Immature natural killer cell (primary cell): ENCODE measurements at places on chromosomes 12 and 14. TPM values are rescaled to one million over a fixed set of nuclear protein-coding genes. Genes with fewer than 3 reads are reported as not detected.
A peak's percentile ranks its signal among the peaks of the same experiment; 100 is the strongest.

DNA sequence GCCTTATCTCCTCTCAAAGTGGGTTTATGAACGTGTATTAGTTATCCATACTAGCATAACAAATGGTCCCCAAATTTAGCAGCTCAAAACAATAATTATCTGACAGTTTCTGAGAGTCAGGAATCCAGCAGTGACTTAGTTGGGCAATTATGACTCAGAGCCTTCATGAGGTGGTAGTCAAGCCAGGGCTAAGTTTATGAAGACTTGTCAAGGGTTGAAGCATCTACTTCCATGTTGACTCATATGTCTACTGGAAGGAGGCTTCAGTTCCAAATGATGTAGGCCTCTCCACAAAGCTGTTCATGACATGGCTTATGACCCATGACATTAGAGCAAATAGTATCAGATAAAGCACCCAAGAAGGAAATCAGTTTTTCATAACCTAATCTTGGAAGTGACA, 73.2 kb downstream of the IPO8 start:
- DNase-seq, result no peak

DNA sequence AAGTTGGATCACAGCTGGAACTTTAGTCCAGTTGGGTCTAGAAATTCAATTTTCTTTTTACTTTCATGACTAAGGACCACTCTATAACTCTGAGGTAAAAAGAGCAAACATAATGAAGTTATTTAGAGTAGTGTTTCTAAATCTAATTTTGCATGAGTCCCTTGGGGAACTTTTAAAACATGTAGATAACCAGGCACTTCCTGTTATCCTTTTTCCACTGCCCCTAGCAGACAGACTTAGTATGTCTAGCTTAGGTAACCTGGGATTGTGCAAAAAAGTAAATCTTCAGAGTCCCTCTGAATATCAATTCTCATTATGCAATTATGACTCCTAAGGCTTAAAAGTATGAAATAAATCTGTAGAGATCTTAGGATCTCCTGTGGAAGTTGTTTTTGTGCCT, 371.2 kb downstream of the DIO2 start:
- no peak for DNase-seq

- no peak for DNase-seq
These were observed 742.6 kb downstream of the TMEM121 start for GRCh38 chr14:106269029-106269428.

- DNase-seq, result no peak
These were observed 70.3 kb downstream of the RNFT2 start for GRCh38 chr12:116808113-116809105.

The HHIPL1 gene
- not detected for polyA plus RNA-seq

DNA sequence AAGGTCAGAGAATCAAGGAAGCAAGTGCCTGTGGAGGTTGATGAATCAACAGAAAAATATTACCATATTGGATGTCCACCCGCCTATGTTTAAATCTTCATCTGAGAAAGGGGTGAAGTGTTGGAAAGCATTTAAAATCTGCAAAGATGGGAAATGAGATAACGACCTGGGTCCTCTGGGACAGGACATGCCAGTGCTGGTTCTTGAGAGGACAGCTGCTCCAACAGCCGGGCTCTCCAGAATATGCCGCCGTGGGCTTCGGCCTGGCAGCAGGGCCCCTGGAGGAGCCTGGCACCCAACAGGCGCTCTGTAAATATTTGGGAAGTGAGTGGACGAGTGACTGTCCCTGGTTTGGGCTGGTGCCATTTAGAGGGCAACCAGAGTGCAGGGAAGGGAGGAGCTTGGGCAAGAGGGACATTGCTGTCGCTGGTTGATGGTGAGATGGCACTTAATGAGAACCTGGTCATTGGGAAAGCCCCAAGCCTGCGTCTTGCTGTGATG, 129.9 kb downstream of the KCNA5 start:
- DNase-seq, result no peak

- peak; percentile 98 for DNase-seq
These were observed 21.4 kb upstream of the CLEC2D start for GRCh38 chr12:9647825-9648700.

The FAIM2 gene
- 0.77 TPM for polyA plus RNA-seq

- DNase-seq, result no peak
These were observed 16.6 kb upstream of the FBXO34 start for GRCh38 chr14:55254581-55254980.

- DNase-seq, result no peak
These were observed 117.9 kb downstream of the DICER1 start for GRCh38 chr14:95039259-95039992.

The NT5DC3 gene
- polyA plus RNA-seq, result 0.31 TPM

The FOXG1 gene
- polyA plus RNA-seq, result not detected

The ADAM21 gene
- 0.30 TPM for polyA plus RNA-seq

- DNase-seq, result no peak
These were observed 198.2 kb downstream of the BTG1 start for GRCh38 chr12:91947459-91947858.

GRCh38 chr14:47705683-47706082, 30.3 kb upstream of the MDGA2 start:
- DNase-seq, result no peak

DNA sequence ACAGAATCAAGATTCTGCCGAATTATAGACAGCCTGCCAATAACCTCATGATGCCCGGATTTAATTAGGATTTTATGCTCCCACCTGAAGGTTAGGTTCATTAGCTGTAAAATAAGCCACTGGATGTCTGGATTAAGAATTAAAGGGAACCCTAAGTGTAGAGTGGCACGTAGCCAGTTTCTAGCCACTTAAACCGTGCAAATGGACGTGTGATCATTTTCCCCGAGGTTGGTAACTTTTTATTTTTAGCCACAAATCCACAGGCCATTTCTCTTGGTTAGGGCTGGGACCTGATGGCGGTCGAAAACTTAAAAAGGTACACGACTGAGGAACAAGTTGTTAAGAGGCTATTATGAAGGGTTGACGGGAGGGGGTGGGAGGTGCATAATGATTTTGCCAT, 127.3 kb upstream of the TMPO start:
- DNase-seq, result no peak

The RTL1 gene
- polyA plus RNA-seq, result not detected

DNA sequence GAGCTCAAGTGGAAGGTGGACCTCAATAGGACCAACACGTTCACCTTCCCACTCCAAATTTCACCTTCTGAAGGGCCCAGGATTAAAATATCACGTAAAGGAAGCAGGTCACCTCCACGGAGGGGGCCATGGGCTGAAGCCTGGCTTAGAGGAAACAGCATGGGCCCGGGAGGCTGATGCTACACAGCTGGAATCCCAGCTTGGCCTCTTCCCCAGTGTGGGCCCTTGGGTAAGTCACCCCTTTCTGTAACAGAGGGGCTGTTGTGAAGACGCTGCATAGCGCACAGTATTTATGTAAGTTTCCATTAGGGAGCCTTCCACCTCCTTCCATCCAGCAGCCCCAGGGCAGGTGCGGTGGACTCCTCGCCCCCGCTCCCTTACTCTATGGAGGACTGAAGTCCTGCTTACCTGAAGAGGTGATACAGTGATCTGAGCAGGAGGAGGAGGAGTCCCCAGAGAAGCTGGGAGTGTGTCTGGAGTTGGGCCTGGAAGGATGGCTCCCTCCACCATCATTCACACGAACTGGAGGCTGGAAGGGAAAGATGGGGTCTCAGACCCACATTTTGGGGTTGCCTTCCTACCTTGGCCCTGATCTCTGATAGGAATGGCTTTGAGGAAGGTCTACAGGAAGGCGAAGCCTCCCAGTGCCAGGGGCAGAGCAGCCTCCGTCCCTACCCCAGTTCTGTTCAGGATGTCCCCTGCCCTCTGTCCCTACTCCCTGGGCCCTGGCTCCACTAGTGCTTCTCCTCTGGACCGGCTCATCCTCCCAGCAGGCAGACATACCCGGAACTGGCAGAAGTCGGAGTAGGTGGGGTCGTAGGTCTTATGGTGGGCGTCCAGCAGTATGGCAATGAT, 37.2 kb upstream of the HDAC7 start:
- no peak for DNase-seq

DNA sequence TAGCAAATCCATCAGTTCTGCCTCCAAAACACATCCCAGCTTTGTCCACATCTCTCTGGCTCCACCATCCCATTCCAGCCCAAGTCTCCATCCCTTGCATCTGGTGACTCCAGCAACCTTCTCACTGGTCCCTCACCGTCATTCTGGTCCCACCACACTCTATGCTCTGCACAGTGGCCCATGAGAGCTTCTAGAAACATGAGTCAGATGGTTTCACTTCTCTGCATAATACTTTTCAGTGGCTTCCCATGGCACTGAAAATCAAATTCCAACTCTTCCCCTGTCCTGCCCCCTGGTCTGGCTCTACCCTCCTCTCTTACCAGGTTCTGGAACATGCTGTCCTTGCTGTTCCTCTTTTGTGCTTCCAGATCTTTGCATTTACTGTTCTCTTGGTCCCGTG, 17.2 kb upstream of the C12orf76 start:
- no peak for DNase-seq

DNA sequence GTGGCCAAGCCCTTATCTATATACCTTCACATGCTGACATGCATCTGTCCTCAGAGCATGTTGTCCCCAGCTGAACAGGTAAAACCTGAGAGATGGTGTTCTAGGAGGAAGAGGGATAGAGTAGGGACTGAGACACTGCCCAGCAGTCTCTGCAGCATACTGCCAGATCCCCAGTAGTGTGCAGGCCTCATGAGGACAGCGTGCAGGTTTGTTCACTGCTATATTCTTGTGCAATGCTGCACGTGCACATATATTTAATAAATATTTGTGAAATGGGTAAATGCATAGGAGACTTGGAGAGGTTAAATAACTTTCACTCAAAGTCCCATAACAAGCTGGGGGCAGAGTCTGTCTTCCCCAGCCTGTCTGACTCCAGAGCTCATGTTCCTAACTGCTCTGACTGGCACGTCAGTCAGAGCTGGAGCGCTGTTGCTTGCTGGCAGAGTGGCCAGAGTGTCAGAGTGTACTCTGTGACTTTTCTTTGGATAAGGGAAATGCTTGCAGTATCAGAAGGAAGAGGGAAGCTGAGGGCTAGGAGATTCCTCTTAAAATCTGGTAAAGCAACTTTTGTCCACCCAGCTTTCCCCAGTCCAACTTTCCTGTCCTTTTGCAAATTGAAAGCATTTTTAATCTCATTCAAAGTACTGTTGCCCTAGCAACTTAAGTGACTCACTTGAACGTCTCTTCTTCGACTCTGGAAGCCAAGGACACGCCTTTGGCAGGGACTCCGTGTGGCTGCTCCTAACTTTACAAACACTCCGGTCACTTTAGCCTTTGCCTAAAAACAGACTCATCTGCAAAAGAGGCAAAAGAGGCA, 14.9 kb upstream of the POLR3B start:
- DNase-seq, result no peak

GRCh38 chr14:96130854-96131253, 73.8 kb upstream of the BDKRB2 start:
- no peak for DNase-seq

GRCh38 chr14:56159066-56159465, 40.9 kb downstream of the PELI2 start:
- no peak for DNase-seq

GRCh38 chr14:32940066-32940651, 1.5 kb downstream of the NPAS3 start:
- no peak for DNase-seq

- no peak for DNase-seq
These were observed 640.8 kb downstream of the C12orf50 start for GRCh38 chr12:87388376-87388775.

DNA sequence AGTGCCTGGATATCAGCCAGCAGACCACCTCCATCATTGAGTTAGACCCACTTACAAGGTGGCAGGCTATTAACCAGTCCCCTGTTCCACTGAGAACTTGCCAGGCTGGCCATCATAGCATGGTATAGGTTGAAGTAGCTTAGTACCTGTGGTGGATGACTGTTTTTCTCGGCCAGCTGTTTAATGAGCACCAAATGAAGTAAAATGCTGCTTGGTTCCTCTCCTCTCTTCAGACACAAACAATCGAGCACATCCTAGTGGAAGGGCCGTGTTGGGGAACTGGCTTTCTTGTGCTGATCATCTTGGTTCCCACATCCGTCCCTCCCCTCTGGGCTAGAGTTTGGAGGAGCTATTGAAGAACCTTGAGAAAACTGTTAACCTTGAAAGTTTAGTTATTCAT, 486.2 kb downstream of the RAD51B start:
- no peak for DNase-seq

- no peak for DNase-seq
These were observed 680.9 kb upstream of the TBX3 start for GRCh38 chr12:115364921-115365320.

GRCh38 chr12:121330692-121331091, 21.5 kb downstream of the ANAPC5 start:
- DNase-seq, result no peak

DNA sequence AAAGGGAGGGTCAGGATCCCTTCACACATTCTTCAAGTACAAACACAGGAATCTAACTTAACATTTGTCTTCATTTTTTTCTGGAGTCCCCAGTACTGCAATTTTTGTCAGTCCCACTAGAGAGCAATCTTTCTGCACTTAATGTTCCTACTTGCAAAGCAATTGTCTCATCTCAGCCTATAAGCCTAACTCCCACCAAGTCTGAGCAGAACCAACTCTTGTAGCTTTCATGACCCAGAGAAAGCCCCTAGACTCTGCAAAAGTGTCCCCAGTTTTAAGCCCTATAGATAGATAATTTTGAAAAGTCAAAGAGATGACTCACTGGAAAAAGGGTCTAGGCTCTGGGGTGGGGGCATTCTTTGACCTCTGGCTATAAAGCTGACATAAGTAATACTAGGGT, 1.8 kb upstream of the ZBTB39 start:
- DNase-seq, result peak; percentile 7

The TAS2R14 gene
- not detected for polyA plus RNA-seq

DNA sequence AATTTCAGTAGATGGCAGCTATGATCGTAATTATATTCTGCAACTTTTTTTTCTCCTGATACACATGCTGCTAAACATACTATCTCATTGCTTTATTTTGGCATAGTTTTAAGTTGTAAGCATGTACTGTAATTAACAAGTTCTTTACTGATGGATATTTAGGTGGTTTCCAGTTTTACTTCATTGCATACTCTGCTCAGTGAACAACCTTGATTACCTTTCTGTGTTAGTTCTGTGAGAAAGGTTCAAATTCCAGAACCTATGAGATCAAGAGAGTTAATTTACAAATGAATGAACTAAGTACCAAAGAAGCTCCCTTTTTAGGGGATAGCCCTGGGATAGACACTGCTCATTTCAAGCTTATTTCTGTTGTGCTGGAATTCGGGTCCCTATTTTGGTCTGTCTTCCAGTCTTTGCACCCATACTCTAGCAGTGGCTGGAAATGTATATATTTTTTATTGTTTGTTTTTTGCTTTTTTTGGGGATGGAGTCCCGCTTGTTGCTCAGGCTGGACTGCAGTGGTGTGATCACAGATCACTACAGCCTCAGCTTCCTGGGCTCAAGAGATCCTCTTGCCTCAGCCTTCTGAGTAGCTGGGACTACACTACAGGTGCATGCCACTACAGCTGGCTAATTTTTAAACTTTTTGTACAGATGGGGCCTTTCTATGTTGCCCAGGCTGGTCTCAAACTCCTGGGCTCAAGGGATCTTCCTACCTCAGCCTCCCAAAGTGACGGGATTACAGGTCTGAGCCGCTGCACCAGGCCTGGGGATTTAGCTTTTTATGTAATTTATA, 10.6 kb downstream of the PAPOLA start:
- DNase-seq, result no peak

DNA sequence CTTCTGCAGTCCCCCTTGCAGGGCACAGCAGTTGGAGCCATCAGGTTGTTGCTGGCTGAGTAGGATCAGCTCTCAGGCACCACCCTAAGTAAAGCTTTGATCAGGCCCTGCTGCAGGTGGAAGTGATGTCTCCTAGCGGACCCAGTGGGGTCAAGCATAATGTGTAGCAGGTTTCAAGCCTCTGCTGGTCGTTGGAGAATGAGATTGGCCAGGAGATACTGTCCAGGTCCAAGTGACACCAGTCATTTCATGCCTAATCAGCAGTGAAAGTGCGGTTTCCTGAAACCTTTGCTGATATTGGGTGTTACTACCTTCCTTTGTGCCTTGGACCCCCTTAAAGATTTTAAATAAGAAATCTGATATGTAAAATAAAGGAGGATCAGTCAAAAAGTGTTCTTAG, 72.6 kb downstream of the SUSD6 start:
- DNase-seq, result no peak
